ENCODE measurements at places on chromosomes 2 and 18.

DNA sequence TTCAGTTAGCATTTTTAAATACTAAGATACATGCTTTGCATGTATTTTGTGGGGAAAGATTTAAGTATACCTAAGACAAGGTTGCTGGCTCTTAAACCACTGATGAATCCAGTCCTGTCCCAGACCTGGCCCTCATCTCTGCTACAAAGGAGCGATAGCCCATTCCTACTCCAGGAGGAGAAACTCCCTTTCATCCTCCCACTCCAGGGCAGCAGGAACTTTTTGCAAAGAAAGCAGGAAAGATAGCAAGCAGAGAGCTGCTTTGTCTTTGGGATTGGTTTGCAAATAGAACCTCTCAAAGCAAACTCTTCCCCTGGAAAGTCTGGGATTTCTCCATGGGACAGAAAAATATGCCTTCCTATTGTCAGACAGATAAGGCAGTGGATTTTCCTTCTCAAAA is 43.6 kb upstream of the COPS8 start:
- no peak for DNase-seq

- DNase-seq, result no peak
These were observed 59.1 kb downstream of the ACOXL start for GRCh38 chr2:110791435-110791834.

DNA sequence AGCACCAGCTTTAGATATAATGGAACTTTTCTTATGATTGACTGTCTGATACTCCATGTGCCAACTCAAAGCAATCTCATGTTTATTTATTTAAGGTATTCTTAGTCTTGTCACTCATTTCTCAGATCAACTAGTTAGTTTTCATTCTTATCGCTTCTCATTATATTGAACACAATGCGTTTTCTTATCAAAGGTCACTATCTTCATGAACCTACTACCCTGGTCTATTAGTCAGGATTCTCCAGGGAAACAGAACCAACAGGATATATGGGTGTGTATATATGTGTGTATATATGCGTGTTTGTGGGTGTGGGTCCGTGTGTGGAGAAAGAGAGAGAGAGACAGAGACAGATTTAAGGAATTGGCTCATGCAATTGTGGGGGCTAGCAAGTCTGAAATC is 619.9 kb downstream of the ZEB2 start:
- no peak for DNase-seq

- peak; percentile 86 for DNase-seq
These were observed 11.7 kb upstream of the CNGA3 start for GRCh38 chr2:98334439-98335078.

GRCh38 chr2:67851016-67851415 is 211.8 kb downstream of the C1D start:
- DNase-seq, result no peak

- DNase-seq, result no peak
These were observed 75.6 kb downstream of the NDUFA10 start for GRCh38 chr2:239949537-239949936.

DNA sequence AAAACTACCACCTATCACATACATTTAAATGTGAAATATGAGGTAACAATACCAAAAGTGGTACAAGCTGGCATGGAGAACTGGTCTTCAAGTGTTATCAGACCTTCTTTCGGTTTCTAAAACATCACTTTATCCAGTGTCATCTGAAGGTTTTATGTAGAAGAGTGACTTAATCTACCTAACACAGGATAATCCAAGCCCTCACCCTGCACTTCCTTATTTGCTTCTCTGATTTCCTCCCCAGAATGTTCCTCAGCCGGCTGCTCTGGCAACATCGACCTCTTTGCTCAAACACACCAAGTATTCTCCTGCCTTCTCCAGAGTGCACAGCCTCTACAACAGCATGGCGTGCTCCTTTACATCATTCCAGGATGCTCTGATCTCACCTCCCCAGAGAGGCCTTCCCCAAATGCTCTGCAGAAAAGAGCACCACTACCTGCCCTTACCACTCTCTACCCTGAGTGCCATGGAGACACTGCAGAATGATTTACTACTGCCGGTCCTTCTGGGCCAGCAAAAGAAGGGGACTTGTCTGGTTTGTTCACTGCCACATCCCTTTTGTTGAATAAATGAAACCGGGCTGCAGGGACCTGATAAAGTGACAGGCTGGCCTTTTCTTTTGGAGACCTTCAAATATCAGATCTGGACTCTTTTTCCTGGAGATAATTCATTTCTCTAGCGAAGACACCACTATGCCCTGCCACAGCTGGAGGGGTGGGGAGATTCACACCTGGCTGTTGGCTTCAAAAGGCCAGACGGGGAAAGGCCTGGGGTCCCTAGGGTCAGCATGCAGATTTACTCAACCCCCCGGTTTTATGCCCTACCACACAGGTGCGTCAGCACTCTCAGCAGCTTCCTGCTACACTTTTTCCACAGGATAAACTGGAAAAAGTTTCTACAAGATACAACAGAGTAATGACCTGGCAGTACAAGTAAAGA is 42.0 kb downstream of the TTR start:
- DNase-seq, result no peak

DNA sequence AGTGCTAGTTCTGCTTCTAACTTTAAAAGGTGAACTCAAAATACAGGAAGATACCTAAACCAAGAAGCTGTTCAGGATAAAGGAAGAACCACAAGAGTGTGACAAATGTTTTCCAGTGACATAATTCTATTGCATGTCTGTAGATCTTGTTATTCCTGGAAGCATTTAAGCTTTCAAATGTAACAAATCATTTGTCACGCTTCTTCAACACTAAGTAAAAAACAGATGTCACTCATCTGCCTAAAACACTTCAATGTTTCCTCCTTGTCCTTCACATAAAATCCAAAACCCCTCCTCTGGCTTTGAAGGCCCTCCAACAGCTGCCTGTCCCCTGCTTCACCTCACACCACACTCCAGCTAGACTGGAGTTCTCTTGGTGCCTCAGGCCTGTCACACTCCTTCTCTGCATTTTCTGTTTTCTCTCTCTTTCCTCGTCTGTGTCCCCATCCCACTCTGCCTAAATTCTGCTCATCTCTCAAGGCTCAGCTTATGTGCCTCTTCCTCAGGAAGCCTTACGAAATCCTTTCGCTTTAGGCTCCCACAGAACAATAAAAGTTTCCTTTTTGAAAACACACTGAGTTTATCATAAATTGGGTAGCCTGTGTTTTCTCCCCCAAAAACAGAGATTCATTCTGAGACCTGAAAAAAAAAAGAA is 6.4 kb upstream of the CLEC4F start:
- DNase-seq, result no peak

GRCh38 chr2:123521854-123522253 is 503.2 kb upstream of the CNTNAP5 start:
- no peak for DNase-seq

DNA sequence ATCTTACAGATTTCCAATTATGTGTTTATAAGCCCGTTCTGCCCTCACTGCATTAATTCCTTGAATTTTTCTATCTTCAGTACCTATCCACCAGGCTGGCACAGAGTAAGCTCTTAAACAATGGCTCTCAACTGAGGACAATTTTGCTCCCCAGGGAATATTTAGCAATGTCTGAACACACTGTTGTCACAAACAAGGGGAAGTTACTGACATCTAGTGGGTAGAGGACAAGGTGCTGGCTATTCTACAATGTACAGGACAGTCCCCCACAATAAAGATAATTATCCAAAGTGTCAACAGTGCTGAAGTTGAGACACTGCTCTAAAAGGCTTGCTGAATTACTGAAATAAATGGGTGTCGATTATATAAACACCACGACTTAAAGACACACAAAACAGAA is 5.0 kb downstream of the NDUFS1 start:
- DNase-seq, result peak; percentile 6

GRCh38 chr2:69306393-69306821 is 80.6 kb downstream of the GFPT1 start:
- no peak for DNase-seq

GRCh38 chr2:177467646-177468045 is 75.1 kb downstream of the AGPS start:
- peak; percentile 64 for DNase-seq

GRCh38 chr2:59389240-59389639 is 1148.1 kb upstream of the FANCL start:
- DNase-seq, result no peak

GRCh38 chr18:39946623-39947061 is 2008.4 kb upstream of the PIK3C3 start:
- peak; percentile 78 for DNase-seq

DNA sequence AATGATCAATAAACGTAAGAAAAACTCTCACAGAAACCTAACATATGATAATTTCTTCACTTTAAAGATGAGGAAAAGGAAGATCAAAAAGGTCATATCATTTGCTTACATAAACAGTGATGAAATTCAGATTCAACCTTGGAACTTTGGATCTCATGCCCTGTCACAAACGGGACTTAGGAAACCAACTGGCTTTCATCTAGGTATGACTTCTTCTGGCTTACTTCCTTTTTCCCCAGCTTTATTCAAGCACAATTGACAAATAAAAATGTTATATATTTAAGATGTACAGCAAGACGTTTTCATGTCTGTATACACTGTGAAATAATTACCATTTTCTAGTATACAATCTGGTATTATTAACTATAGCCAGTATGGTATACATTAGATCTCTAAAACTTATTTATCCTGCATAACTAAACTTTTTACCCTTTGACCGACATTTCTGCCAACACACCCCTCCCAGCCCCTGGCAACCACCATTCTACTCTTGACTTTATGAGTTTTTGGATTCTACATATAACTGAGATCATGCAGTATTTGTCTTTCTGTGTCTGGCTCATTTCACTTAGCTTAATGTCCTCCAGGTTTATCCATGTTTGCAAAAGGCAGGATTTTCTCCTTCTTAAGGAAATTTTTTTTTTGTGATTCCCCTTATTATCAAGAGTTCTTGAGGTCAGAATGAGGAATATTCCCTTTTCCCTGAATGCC is 46.0 kb upstream of the COBLL1 start:
- no peak for DNase-seq

DNA sequence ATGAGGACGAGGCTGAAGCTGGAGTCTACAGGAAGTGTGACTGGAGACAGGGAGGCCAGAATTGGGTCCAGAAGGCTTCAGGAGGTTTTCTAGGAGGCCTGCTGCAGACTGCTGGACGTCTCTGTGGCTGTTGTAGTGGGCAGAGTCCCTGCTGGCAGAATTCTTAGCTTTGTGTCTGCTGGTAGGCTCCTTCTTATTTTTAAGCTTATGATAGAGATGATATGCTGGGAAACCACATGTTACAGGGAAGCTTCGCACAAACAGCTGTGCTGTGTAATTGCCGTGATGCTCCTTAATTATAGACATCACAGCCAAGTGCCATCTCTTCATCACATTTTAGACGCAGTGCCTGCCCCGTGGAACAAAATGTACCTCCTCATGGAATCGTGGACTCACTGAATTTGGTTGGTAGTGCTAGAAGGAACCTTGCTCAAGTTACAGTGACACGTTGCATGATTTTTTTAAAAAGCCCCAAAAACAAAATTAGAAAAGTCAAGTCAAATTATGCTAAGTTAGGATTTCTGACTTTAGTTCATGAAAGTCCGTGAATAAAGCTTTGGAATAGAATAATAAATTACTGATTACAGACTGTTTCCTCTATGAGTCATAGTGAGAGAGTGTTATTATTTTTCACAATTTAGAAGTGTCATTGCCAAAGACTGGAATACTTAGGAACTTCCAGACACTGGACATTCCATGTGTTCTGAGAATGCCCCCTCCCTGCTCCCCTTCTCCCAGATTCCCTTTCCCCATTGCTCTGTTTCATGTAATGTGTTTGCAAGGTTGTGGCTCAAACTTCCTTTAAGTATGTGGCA is 144.1 kb downstream of the FHOD3 start:
- DNase-seq, result peak; percentile 94

- DNase-seq, result no peak
These were observed 17.3 kb downstream of the CYS1 start for GRCh38 chr2:10062931-10063365.

DNA sequence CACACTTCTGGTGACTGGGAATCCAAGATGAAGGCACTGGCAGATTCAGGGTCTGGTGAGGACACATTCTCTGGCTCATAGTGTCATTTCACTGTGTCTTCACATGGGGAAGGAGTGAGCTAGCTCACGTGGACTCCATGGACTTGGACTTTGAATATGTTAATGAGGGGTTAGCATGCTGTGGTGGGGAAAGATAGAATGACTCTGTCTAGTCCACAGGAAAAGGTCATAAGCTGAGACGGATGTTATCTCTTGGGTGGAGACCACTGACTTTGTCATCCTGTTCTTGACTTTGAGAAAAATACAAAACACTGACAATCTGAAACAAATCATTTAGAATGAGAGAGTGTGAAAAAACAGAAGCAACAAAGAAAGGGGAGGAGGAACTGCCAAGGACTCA is 145.9 kb downstream of the PIK3C3 start:
- DNase-seq, result no peak
